ENCODE measurements at places on chromosomes 4 and X.

GRCh38 chrX:37993176-37993575 is 13.2 kb upstream of the SYTL5 start:
- no peak for DNase-seq

DNA sequence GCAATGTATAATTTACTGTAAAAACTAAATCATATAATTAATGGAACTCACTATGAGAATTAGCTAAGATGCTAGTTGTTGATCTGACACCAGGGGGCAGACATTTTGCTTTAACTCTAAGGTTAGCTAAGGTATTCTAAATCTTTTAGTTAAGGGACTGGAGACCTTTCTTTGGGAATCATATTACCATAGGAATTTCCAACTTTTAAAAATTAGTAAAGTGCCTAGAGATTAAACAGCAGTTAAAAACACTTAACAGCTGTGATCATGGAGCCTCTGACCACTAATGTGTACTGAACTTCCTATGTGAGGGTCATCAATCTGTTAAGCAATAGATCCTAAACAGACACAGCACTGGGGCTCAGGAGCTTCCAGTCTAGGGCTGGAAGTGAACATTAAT is 226.6 kb downstream of the NSUN7 start:
- DNase-seq, result peak; percentile 12

GRCh38 chrX:136827026-136827425 is 46.3 kb upstream of the ARHGEF6 start:
- no peak for DNase-seq

DNA sequence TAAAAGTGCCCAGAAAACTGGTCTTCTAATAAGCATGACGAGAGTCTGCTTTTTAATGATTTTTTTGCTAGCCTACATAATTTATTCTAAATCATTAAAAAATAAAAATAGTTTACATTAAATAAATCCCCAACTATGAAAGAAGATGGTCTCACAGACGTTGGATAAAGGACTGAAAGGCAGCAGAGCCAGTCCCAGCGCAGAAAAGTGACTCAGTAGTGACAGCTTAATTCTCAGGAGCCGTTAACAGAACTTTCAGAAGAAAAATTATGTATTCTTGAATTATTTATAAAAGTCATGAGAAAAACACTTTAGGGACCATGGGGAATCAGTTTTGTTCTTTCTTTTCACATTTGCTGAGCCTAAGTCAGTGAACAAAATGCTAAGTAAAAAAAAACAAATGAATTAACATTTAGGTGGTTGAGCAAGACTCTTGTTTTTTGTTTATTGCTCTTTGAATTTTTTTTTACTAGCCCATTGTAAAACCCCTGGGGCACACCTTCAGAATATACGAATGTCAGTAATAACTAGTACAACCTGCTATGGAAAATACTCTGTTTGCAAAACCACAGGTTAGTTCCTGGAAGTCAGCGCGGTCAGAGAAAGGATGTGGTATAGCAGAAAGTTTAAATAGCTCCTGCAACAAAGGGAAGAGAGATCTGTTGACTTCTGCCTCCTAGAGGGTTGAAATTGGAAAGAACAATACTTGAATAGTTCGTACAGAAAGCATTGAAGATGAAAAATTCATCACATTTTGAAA is 50.4 kb upstream of the CCDC160 start:
- DNase-seq, result peak; percentile 8

GRCh38 chr4:99180382-99181070 is 36.4 kb upstream of the ADH4 start:
- DNase-seq, result no peak
